ENCODE measurements at places on chromosomes 4 and X.

- no peak for DNase-seq
Measured at GRCh38 chr4:8904666-8905065, 33.0 kb upstream of the HMX1 start.

- no peak for DNase-seq
Measured at GRCh38 chrX:106323357-106323756, 155.3 kb downstream of the PWWP3B start.

- DNase-seq: no peak
Measured at GRCh38 chr4:64713256-64713840, 304.1 kb upstream of the TECRL start.

DNA sequence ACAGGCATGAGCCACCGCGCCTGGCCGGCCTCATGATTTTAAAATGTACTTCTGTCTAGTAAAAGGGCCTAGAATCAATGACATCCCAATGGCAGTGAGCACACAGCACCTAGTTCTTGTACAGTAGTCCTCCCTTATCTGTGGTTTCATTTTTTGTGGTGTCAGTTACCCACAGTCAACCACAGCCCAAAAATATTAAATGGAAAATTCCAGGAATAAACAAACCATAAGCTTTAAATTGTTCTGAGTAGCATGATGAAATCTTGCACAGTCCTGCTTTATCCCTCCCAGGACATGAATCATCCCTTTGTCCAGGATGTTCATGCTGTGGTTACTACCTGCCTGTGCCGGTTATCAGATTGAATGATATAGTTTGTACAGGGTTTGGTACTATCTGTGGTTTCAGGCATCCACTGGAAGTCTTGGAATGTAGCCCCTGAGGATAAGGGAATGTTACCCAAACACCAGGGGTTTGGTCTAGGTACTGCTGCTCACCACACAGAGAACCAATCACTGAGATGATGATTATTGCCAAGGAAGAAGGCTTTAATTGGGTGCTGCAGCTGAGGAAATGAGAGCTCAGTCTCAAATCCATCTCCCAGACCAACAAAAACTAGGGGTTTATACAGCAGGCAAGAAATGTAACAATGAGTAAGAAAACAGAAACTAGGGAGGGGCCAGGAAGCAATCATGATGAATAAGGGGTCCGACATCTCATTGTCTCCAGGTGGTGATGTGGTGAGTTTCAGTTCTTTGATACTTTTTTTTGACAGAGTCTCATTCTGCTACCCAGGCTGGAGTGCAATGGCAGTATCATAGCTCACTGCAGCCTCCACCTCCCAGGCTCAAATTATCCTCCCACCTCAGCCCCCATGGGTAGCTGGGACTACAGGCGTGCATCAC lies 16.2 kb upstream of the FHL1 start:
- DNase-seq: peak; percentile 89

GRCh38 chr4:156390599-156391324 lies 437.1 kb upstream of the CTSO start:
- DNase-seq: no peak

- DNase-seq: no peak
Measured at GRCh38 chrX:41337140-41337539, 3.2 kb downstream of the DDX3X start.

GRCh38 chr4:87865288-87865687 lies 32.5 kb downstream of the MEPE start:
- no peak for DNase-seq

- DNase-seq: no peak
Measured at GRCh38 chr4:14871676-14872430, 130.4 kb upstream of the CPEB2 start.

- no peak for DNase-seq
Measured at GRCh38 chr4:15013585-15013984, 11.3 kb downstream of the CPEB2 start.

DNA sequence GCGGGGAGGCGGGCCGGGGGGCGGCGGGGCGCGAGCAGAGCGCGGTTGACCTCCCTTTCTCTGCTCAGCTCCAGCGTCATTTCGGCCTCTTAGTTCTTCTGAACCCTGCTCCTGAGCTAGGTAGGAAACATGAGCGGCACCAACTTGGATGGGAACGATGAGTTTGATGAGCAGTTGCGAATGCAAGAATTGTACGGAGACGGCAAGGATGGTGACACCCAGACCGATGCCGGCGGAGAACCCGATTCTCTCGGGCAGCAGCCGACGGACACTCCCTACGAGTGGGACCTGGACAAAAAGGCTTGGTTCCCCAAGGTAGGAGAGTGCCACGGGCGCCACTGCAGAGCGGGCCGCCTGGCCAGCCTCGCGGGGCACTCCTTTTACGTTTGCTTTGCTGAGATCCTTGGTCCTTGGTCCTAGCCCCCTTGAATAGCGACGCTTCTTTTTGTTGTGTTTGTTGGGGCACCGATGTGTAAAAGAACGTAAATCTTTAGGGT lies at the start of gene HTATSF1:
Gene HTATSF1, plus strand, starts transcription at position 37 of the 497 bp plus-strand sequence. Its CDS starts 93 bp downstream, at position 130.
- no peak for DNase-seq

DNA sequence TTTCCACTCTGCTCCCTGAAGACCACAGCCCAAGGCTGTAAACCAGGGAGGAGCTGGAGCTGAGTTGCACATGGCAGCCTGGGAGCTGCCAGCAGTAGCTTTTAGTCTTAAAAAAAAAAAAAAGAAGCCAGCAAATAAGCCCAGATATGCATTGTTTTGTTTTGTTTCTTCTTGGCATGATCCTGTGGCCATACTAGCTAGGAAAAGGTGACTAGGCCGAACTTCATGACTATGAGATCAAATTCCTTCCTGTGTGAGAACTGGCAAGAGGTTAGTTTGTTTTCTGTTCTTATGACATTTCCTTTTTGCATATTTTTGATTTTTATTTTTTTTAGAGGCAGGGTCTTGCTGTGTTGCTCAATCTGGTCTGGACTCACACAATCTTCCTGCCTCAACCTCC lies 323.3 kb downstream of the DCTD start:
- DNase-seq: no peak

DNA sequence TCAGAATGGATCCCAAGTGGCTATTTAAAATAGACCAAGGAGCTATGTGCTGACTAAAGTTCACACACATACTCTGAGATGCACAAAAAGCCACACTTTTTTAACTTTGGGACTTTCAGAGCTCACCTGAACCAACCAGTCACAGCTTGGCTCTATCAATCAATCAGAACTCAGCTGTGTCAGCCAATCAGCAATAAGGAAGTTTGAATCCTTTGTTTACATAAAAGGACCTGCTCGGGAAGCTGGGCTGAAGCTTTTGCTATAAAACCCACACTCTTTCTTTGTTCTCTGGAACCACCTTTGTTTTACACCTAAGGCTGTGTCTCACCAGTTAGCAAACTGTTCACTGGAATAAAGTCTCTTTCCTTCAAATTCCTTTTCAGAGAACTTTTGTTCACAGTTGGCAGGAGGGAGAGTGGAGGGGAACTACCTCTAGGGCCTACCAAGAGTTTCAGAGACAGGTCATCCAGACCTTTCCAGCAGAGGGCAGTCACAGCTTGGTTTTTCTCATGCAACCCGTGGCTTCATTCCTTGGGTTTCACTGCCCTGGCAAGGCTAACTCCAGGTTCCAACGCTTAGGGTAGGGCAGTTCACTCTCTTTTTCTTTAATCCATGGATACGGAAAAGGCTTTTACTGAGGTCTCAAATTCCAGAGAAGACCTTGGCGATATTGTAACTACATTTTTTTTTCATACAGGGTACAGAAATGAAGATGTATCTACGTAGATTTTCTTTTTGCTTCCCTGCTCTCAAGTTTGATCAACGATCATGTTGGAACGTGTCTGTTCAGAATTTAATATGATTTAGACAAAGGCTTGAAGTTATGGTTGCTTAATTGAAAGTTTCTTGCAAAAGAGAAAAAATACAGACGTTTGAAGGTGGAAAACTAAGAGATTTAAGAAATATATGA lies 80.7 kb downstream of the GPRIN3 start:
- peak; percentile 31 for DNase-seq

GRCh38 chrX:2589186-2590020 lies 88.6 kb upstream of the DHRSX start:
- DNase-seq: no peak

DNA sequence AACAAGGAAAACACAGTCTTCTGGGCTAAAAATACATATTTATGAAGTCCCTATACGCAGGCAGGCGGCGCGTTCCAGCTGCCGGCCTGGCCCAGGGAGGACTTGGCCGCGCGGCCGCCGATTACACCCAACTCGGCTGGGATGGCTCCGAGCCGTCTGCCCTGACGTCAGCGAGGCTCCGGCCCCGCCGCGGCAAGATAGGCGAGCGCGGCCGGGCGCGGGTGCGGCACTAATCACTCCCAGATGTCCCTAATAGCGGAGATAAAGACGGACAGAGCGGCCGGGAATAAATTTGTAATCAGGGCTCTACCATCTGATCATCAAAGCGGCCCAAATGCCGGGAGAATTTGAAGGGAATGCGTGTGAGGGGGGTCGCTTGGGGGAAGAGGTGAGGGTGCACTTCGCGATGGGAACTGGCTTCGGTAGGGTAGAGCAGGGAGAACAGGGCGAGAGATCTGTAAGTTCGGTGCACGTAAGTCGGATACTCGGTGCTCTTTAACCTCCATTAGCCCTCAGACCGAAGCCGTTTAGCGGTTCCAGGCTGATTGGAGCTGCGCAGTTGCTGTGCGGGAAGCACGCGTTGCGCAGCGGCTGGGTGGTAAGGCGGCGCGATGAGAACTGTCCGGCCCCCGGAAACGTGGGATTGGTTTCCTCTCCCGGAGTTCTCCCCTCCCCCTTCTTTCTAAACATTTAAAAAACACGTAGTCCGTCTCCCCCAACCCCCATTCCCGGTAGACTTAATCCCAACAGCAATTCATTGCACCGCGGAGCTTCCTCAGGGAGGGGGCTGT lies 7.7 kb downstream of the HAND2 start:
- DNase-seq: peak; percentile 81

- no peak for DNase-seq
Measured at GRCh38 chr4:74414149-74414809, 30.7 kb upstream of the AREG start.

GRCh38 chr4:2789351-2789750 lies 3.5 kb upstream of the SH3BP2 start:
- DNase-seq: no peak

DNA sequence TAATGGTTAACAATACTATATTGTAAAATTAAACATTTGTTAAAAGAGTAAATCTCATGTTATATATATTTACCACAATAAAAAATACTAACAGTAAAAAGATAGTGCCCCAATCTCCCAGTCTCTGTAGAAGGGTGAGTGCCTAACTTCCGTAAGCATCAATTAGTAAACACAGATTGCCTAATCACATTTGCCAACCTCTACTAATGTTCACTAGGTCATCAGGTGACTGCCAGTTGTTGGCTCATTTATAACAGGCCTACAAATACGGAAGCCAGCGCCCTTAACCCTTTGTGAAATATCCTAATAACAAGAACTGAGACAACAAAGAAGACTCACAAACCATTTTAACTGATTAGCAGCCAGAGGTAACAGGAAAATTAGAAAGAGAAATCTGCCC lies 345.1 kb downstream of the INPP4B start:
- no peak for DNase-seq

- DNase-seq: no peak
Measured at GRCh38 chr4:123659262-123659661, 262.7 kb downstream of the SPRY1 start.

DNA sequence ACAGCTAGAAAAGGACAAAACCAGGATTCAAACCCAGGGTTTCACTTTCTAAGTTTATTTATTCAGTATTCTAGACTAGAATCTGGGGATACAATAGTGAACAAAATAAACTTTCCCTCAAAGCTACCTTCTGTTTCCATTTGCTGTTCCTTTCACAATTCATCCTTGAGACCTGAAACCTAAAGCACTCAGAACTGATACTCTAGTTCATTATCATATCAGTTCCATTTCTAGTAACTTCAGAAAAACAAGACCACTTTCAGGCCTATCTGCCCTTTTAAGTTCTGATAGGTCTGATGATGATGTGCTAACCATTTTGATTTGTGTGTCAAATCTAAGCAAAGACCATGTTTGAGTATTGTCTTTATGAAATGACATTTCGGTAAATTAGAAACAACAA lies 7.8 kb upstream of the XK start:
- no peak for DNase-seq

DNA sequence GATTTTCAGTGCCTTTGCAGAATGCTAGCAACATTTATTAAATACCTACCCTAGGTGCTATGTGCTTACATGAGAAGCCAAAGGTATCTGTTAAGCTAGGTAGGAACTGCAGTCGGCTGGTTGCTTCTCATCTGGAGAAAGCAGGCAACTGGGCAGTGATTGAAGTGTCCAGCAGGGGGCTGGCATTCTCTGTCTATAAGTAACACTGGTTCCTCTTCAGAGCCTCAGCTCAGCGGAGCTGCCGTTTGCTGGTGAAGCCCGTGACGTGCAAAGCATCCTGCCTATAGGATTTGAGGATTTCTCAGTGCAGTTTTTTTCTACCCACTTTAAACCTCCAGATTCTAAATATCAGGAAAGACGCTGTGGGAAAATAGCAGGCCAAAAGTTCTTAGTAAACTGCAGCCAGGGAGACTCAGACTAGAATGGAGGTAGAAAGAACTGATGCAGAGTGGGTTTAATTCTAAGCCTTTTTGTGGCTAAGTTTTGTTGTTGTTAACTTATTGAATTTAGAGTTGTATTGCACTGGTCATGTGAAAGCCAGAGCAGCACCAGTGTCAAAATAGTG lies at the start of gene GRPR:
Gene GRPR, plus strand, starts transcription at position 344 of the 565 bp plus-strand sequence. CDS start 389 bp downstream, outside the sequence.
- DNase-seq: peak; percentile 79

DNA sequence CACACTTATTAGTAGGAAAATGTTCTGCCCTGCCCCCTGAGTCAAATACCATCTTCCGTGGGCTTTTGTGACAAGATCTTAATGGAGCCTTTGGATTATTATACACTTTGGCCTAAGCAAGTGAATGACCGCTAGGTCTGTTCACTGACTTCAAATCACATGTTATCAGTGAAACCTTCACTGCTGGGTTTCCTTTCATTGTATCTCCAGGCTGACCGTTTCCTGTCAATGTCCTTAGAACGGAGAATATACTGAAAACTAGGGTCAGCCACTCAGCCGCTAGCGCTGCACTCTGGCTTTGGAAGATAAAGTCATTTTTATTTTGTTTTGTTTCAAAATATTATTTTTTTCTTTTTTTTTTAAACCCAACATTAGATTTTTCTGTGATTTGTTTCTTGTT lies 107.0 kb upstream of the TLL1 start:
- no peak for DNase-seq

DNA sequence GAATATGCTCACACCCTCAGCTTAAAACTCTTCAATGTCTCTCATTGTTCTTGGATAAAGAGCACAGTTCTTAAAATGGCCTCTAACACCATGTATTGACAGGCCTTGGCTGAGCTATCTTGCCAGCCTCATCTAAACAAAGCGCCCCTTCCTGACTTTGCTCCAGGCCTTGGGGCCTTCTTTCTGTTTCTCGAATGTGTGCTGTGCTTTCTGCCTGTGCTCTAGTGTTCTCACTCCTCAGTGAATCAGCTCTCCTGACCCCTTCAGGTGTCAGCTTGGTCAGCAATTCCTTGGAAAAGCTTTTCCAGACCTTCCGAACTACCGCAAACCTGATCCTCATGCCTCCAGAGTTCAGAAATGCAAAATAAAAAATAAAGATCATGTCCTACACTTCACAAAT lies 346.3 kb upstream of the FSTL5 start:
- no peak for DNase-seq

Measured in fibroblast of skin of left quadriceps (primary cell).